K562 (cell line): ENCODE measurements at places on chromosomes 16 and 17. TPM values are rescaled to one million over a fixed set of nuclear protein-coding genes. Genes with fewer than 3 reads are reported as not detected.

KCNH4 gene
- 1.8 and 2.0 TPM in 2 replicates for total RNA-seq

C17orf113 gene
- 1.1 and 1.2 TPM in 2 replicates for total RNA-seq

CCL4 gene
- 0.91 and 1.1 TPM in 2 replicates for total RNA-seq

CCL1 gene
- not detected in 2 replicates for total RNA-seq

LPO gene
- total RNA-seq, result 0.11 TPM in 1 of 2 replicates, not detected in the other

PRR15L gene
- 0.16 TPM in 1 of 2 replicates, not detected in the other for total RNA-seq

ICAM2 gene
- 60.6 and 65.4 TPM in 2 replicates for total RNA-seq

CPNE7 gene
- total RNA-seq, result 58.8 and 73.4 TPM in 2 replicates

CCDC78 gene
- total RNA-seq, result 13.4 and 14.4 TPM in 2 replicates

TNS4 gene
- total RNA-seq, result 0.73 and 0.78 TPM in 2 replicates

MYO18A gene
- 51.8 and 65.4 TPM in 2 replicates for total RNA-seq

ZNF207 gene
- 216 and 222 TPM in 2 replicates for total RNA-seq

ITPRIPL2 gene
- 2.1 and 2.2 TPM in 2 replicates for total RNA-seq

IL21R gene
- 0.29 and 0.51 TPM in 2 replicates for total RNA-seq

SOX8 gene
- 0.07 TPM in 2 replicates for total RNA-seq

TNFRSF13B gene
- total RNA-seq, result 0.31 TPM in 1 of 2 replicates, not detected in the other

ZPBP2 gene
- not detected in 2 replicates for total RNA-seq

HBM gene
- total RNA-seq, result not detected in 2 replicates

ABCC12 gene
- not detected in 2 replicates for total RNA-seq

KRT33B gene
- total RNA-seq, result not detected in 2 replicates

PLEKHH3 gene
- total RNA-seq, result 32.7 and 34.5 TPM in 2 replicates

PDP2 gene
- 17.7 and 18.5 TPM in 2 replicates for total RNA-seq

RASD1 gene
- 0.11 and 0.16 TPM in 2 replicates for total RNA-seq

HP gene
- total RNA-seq, result 8.0 and 8.7 TPM in 2 replicates

MPV17L gene
- total RNA-seq, result 0.11 TPM in 1 of 2 replicates, not detected in the other

ERCC4 gene
- total RNA-seq, result 7.3 and 10.5 TPM in 2 replicates

DNAH9 gene
- total RNA-seq, result not detected in 2 replicates

RASL10B gene
- 0.11 and 0.22 TPM in 2 replicates for total RNA-seq

PPP1R27 gene
- 2.1 and 2.3 TPM in 2 replicates for total RNA-seq

HOXB6 gene
- 10.6 and 14.2 TPM in 2 replicates for total RNA-seq
